ENCODE measurements at places on chromosomes 5 and 9.

GRCh38 chr5:171782332-171782966 is 3.2 kb upstream of the SMIM23 start:
- no peak for DNase-seq

DNA sequence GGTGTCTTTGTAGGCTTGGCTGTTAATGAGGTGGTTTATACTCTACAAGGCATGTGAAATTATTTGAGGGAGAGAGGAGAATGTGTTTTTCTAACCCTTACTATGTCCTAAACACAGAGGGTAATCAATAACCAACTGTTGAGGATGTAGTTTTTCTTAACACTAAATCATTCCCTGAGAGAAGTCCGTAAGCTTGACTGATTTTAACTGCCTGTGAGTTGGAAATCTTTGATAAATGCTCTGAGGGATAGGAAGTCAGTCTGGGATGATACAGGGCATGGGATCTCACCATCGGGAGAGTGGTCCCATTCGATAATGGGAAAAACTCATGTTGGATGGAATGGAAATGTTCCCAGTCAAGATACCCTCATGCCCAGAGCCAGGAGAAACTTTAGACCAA is 249.6 kb downstream of the PDZD2 start:
- DNase-seq: no peak

DNA sequence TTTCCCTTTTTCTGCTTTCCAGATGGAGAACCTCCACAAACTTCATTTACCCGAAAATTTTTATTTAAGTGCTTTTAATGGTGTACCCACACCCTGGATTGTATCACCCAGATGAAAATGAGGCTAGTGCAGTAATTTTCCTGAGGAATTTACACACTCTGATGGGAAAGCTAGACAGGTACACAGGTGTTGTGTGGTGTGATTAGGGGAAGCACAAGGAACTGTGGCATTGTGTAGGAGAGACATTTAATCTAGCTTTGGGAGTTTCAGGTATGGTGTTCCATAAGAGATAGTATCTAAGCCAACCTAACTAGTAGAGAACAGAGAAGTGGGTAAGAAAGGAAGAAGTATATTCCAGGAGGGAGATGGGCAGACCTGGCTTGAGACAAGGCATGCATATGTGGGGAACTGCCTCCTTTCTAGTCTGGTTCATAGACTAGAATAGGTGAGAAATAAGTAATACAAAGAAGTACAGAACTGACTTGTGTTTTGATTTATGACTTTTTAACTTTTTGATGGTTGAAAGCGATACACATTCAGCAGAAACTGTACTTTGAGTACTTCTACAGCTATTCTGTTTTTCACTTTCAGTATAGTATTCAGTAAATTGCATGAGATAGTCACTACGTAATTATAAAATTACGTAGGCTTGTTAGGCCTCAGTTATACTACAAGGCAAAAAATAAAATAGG is 22.9 kb upstream of the ROPN1L start:
- no peak for DNase-seq

GRCh38 chr5:88391116-88391515 is 122.5 kb upstream of the TMEM161B start:
- DNase-seq: no peak

DNA sequence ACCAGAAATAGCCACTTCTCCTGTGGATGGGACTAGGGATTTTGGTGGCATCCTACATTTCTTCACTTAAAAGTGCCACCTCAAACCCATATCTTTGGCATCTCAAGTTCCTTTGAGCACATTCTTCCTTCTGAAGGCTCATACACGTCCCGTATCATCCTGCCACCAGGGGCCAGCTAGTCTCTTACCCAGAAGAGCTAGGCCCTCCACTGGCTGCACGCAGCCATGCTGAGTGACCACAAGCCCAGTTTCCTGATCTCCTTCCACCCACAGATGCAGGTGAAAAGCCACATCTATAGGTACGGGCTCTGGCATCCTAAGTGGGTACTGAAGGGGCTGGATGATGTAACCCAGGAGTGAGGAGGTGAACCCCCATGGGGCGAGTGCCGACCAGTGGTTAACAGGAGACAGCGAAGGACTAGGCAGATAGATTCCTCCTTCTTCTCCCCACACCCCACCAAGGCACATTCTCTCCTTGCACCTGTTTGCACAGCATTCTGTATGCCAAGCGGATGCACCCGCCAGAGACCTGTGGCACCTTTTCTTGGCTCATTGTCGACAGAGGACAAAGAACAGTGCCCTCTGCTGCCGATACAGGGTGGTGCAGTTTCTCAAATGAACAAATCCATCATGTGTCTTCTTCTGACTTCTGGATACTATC is 14.4 kb upstream of the SCGB3A1 start:
- peak; percentile 79 for DNase-seq

- DNase-seq: no peak
Measured at GRCh38 chr9:131657940-131658339, 81.9 kb downstream of the RAPGEF1 start.

DNA sequence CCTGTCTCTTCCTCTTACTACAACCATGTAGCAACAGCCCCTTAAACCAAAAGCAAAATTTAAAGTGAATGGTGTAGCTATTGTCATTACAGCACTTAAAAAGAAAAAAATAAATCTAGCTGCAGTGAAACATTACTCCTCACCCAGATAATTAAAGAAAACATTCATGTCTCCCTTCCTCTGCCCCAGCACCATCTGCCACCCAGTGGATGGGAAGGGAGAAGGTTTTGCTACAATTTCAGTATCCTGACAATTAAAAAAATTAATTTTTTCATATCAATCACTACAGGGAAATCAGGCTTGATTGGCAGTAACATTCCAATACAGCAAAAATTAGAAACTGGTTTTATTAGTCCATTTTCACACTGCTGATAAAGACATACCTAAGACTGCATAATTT is 147.4 kb upstream of the PUM3 start:
- no peak for DNase-seq

DNA sequence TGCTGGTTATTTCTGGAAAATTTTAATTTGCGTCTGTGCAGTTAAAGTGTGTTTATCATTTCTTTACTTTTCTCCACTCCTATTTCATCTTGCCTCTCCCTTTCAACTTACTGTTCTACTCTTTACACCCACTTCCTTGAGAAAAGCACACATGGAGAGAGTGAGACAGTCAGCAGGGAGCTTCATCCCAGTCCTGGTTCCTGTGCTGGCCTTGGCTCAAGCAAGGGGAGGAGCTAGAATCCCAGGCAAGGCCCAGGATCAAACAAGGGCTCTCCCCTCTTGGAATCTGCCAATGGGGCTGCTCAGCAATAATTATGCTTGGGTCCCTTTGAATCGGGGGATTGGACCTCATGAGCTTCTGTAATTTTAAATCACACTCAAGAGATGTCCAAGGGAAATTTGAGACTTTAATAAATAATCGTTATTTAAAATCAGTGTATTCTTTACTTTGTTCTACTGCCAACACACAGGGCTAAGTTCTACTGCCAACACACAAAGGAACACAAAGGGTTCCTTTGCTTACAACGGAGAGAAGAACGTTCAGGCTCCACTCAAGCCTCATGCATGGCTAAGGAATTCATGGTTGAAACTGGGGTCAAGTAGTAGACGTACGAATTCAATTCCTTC is 439.3 kb upstream of the DAB2 start:
- DNase-seq: peak; percentile 13

DNA sequence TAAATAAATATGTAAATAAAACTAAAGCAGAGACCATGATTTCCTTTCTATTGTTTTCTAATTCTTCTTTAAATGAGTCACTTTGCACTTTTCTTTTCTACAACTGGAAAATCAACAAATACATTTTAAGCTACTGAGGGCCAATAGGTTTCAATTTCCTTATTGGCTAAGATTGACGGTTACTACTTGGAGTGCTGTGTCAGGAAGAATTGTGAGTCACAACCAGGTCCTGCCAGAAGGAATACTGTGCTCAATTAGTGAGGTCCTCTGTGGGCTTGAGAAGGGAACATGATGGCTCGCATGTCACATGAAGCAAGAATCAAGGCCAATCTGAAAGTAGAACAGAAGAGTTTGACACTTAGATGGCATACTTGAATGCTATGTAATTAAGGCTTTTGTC is 110.8 kb downstream of the HMHB1 start:
- DNase-seq: no peak

DNA sequence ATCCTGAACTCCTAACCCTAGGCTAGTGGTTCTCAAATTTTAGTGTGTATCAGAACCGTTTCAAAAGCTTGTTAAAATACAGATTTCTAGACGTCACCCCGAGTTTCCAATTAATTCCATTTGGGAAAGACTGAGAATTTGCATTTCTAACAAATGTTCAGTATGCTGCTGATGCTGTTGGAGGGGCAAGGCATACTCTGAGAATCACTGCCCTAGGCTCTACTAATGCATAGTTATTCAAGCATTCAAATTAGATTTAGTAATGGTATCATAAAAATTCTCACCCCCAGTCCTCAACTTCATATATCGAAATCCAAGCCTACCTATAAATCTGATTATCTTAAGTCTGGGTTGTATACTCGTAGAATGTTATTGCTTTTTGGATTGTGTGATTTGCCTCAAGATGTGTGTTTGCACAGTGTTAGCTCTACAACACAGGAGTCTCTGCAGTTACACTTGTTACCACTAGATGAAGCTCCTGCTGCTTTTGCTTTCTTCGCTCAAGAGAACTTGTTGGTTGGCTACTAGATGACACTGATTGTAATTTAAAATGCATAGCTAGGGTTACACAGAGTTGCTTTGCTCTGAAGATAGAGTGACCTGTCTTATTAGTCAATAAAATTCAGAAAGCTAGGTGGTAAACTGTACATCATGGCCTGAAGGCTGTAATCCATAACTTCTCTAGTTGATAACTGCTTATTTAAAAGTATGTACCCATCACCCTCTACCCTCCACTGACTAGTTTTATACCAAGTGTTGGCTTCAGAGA is 7.5 kb upstream of the ERAP2 start:
- DNase-seq: peak; percentile 60

GRCh38 chr9:114180696-114181606 is 25.6 kb downstream of the COL27A1 start:
- DNase-seq: peak; percentile 50

DNA sequence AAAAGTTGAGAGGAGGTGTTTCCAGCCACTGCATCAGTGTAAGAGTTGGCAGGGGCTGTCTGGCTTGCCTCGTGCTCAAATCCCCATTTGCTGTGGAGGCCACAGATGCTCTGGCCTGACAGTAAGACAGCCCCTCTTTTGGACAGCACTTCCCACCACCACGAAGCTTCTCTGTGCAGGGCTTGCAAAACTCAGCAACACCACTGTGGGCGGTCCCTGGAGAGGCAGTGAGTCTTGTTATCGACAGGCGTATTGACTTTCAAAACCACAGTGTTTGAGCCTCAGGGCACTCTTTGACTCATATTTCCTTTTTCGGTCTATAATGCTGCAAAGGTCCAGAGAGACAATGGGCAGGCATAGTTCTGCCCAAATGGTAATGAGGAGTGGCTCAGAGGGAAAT is 539.5 kb downstream of the EBF1 start:
- no peak for DNase-seq

GRCh38 chr5:97998941-97999340 is 774.5 kb upstream of the RGMB start:
- DNase-seq: no peak

- DNase-seq: no peak
Measured at GRCh38 chr9:92795000-92795399, 30.4 kb upstream of the BICD2 start.

GRCh38 chr5:90912476-90912875 is 353.9 kb downstream of the ADGRV1 start:
- no peak for DNase-seq

GRCh38 chr9:127838375-127839078 is 15.9 kb downstream of the ENG start:
- DNase-seq: no peak

DNA sequence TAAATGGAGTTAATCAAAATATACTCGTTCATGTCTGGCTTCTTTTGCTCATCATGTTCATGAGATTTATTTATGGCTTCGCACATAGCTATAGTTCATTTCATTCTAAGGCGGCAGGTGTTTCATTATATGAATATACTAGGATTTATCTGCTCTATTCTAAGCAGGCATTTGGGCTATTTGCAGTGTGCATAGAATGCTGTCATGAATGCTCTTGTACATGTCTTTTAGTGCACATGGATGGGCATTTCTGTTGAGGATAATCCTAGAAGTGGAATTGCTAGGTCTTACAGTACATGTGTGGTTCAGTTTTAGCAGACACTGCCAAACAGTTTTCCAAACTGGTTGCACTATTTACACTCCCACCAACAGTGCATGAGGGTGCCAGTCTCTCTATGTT is 285.3 kb upstream of the ADRA1B start:
- no peak for DNase-seq

DNA sequence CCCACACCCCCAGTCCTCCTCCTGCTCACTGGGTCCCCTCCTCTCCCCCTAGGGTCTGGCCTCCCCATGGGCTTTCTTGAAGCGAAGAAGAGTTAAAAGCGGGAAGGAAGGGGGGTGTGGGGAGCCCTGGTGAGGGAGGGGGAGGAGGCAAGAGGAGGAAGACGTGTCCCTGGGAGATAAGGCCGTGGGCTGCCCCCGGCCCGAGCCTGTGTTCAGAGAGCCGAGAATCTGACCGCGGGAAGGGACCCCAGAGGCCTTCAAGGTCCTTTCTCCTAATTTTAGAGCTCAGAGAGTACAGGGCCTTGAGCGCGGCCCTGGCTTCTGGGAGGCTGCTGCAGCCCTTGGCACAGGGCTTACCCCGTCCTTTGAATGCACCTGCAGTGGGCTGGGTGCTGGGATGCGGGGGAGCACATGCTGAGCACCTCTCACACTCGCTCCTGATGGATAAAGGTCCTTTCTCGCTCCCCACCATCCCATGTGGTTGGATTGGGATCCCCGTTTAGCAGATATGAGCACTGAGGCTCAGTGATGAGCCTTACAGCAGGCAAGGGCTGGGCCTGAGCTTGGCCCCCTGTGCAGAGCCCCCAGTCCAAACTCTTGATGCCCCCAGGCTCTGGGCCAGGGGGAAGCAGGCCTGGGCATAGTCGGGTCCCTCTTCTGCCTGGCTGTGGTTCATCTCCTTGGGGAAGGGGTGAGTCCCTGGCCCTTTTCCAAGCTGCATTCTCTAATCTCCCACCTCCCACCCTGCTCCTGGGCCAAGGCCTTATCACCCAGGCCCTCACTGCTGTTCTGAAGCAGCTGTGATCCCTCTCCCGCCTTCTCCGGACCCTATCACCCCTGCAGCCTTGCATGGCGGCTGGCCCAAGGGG is 5.9 kb downstream of the GFI1B start:
- no peak for DNase-seq

- no peak for DNase-seq
Measured at GRCh38 chr5:115317320-115317719, 20.9 kb upstream of the CCDC112 start.

DNA sequence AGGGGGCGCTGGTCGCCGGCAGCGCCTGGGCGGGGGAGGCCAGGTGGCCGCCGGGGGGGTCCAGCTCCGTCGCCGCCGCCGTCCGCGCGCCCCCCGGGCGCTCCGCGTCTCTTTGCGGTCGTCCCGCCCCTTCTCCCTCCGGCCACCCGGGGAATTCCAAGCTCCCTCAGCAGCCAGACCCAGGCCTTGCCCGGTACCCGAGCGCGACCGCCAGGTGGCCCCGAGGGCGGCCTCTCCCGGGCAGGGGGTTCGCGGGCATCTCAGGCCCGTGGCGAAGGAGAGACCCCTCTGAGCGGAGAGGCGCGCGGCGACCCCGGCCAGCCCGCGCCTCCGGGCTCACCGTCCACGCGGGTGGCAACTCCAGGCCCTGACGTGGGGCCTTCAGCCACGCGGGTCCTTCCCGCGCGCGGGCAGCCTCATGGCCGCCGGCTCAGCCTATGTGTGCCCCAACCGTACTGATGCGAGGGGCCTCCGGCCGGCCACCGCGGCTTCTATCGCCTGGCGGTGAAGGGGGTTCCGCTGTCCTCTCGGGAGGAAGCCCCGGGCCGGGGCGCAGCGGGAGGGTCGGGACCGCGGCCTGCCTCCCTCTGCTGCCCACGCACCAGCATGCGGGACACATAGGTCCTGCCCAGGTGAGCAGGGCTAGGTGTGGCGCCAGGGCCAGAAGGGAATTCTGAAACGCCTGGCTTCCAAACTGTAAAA is 529 bp upstream of the NRARP start:
- DNase-seq: peak; percentile 85

All from iPS-NIHi11 (cell line).